ENCODE measurements at places on chromosomes 5 and 9. TPM values are rescaled to one million over a fixed set of nuclear protein-coding genes. Genes with fewer than 3 reads are reported as not detected.

Gene CARD6
- total RNA-seq = 4.2 TPM

Gene PTGS1
- total RNA-seq = 21.1 TPM

Gene DOCK2
- total RNA-seq = 1.4 TPM

Gene HSPA9
- 456 TPM for total RNA-seq

Gene MZB1
- total RNA-seq = not detected

Gene TLN1
- 337 TPM for total RNA-seq

Gene ABO
- not detected for total RNA-seq

Gene RGS3
- total RNA-seq = 53.3 TPM

Gene GRXCR2
- total RNA-seq = not detected

Gene BTNL9
- total RNA-seq = not detected

Gene GPR151
- total RNA-seq = not detected

Gene NDST1
- total RNA-seq = 30.3 TPM

Gene TEX48
- not detected for total RNA-seq

Gene PCDHB2
- 0.36 TPM for total RNA-seq

Gene PAEP
- total RNA-seq = not detected

Gene NR2F1
- total RNA-seq = 19.0 TPM

Gene PCDHB12
- total RNA-seq = under 0.01 TPM

Gene IRX2
- total RNA-seq = 0.36 TPM

Gene N4BP3
- under 0.01 TPM for total RNA-seq

Gene CAPSL
- not detected for total RNA-seq

Gene CCDC192
- not detected for total RNA-seq

Gene SIT1
- not detected for total RNA-seq

Gene SPINK7
- total RNA-seq = not detected

Gene PCDHA12
- total RNA-seq = not detected

Gene NUTM2F
- total RNA-seq = not detected

Gene UBE2QL1
- not detected for total RNA-seq

Gene BTNL3
- total RNA-seq = not detected

Gene GCNT4
- total RNA-seq = 1.8 TPM

Gene SH3TC2
- 7.9 TPM for total RNA-seq

Gene LEAP2
- under 0.01 TPM for total RNA-seq

Gene SYNPO
- 3.0 TPM for total RNA-seq

Gene REEP2
- total RNA-seq = 12.4 TPM

Gene EIF4E1B
- total RNA-seq = not detected

Gene SLC36A2
- total RNA-seq = not detected

Gene TRPM6
- total RNA-seq = under 0.01 TPM

Gene PRDM9
- not detected for total RNA-seq

Gene PKD2L2
- not detected for total RNA-seq

Gene IL4
- not detected for total RNA-seq

Gene MLANA
- not detected for total RNA-seq

Gene BHMT
- not detected for total RNA-seq

Gene SLC46A2
- total RNA-seq = not detected

Gene P4HA2
- 225 TPM for total RNA-seq

Gene MEGF9
- total RNA-seq = 4.7 TPM
